ENCODE measurements at places on chromosomes 5 and 9.

GRCh38 chr9:93465855-93466254 is 12.5 kb upstream of the FAM120AOS start:
- DNase-seq, result no peak

DNA sequence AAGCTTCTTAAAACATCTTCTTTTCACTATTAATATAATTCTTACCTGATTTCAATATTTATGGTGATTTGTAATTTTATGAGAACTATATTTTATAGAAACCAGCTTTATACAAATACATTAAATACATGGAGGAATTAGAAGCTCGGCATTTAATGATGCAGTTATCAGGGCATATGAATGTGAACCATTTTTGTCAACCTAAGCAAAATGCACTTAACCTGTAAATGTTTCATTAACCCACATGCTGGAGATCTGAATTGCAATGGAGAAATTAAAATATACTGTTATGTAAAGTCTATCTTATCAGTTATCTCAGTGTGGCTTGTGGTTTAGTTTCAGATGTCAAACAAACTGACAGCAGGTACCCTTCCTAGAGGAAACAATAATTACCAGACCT is 63.2 kb upstream of the CDH12 start:
- DNase-seq, result no peak

DNA sequence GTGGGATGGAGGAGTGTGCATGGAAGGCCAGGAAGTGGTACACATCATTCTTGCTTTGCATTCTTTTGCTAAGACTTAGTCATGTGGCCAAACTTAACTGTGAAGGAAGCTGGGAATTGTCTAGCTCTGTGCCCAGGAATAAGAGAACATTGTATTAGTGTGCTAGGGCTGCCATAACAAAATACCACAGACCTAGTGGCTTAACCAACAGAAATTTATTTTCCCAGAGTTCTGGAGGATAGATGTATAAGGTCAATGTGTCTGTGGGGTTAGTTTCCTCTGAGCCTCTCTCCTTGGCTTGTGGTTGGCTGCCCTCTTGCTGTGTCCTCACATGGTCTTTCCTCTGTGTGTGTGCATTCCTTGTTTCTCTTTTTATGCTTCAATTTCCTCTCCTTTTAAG is 32.4 kb downstream of the NNT start:
- no peak for DNase-seq

GRCh38 chr5:151070449-151070848 is 10.4 kb downstream of the TNIP1 start:
- DNase-seq, result no peak

DNA sequence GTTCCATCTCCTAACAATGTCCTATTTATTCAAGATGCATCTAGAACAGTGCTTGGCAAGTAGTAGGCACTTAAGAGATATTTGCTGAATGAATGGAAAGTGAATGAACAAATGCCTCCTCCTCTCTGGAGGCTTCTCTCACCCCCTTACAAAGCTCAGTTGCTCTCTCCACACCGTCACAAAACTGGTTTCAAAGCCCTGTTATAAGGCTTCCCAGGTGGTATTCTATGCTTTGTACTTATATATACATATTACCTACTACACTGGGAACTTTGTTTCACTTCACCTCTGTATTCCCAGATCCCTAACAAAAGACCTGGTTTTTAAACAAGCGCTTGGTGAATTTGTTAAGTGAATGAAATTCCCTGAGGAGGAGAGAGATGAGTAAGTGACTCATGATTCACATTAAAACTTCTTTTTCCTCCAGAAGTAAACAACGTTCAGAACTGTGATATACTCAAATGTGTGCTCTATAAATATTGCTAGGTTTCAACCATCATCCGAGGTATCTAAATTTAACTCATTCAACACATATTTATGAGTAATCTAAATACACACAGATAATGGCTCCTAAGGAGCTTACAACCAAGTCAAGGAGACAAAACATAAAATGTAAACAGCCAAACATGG is 36.0 kb downstream of the DENND1A start:
- DNase-seq, result no peak

DNA sequence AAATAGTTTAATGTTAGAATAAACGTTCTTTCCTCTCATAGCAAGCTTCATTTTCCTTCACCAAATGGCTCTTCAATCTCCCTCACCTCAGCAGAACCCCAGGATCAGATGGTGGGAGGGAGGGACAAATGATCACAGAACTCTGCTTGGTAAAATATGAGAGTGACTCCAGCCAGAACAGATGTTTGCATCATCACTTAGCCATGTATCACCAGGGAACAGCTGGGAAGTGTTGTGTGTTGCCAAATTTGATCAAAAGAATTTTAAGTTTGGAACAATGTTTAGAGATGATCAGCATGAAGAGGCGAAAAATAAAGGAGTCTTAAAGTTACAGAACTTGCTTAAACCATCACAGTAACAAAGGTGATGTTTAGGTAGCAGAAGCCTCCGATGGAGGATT is 115.7 kb downstream of the FRMD3 start:
- no peak for DNase-seq

GRCh38 chr9:89596937-89597555 is 7.8 kb upstream of the GADD45G start:
- no peak for DNase-seq

GRCh38 chr5:151646334-151646733 is 40.4 kb downstream of the SPARC start:
- DNase-seq, result no peak

DNA sequence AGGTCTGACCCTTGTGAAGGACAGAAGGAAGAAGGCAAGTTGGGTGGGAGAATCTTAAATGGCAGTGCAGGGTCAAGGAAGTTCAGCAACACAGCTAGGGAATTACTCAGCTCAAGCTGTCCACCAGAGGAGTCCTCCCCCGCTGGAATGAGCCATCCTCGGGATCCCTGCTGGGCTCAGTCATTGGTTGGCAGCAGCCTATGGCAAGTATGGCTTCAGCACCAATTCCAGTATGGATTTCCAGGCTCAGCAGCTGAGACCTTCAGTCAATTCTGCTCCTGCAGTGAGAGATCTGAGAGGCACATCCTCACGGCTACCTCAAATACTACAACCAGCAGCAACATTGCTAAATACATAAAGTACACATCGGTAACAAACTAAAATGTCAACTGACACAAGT is 280.6 kb upstream of the PIK3R1 start:
- DNase-seq, result no peak
